ENCODE measurements at places on chromosomes 3 and 15.

- no peak for DNase-seq
Observed at GRCh38 chr3:15241341-15241740, 35.3 kb downstream of the CAPN7 start.

GRCh38 chr3:88291486-88291885 lies 141.7 kb downstream of the C3orf38 start:
- no peak for DNase-seq

DNA sequence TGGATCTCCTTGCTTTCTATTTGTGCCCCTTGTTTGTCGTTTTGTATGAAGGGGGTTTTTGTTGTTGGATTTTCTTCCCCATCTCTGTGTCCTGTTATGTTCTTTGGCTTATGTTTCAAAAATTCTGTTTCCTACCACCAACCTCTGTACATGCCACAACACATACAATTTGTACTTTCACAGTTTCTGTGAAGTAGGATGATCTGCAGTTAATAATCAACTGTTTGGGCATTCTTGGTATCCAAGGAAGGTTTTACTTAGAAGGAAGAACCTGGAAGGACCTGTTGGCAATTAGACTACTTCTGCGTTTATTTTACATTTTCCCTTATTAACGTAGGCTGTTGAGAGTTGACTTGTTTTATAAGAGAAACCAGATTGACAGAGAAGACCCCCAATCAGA lies 8.3 kb downstream of the SETD5 start:
- no peak for DNase-seq

GRCh38 chr15:31135523-31135922 lies 34.0 kb upstream of the TRPM1 start:
- DNase-seq, result no peak

DNA sequence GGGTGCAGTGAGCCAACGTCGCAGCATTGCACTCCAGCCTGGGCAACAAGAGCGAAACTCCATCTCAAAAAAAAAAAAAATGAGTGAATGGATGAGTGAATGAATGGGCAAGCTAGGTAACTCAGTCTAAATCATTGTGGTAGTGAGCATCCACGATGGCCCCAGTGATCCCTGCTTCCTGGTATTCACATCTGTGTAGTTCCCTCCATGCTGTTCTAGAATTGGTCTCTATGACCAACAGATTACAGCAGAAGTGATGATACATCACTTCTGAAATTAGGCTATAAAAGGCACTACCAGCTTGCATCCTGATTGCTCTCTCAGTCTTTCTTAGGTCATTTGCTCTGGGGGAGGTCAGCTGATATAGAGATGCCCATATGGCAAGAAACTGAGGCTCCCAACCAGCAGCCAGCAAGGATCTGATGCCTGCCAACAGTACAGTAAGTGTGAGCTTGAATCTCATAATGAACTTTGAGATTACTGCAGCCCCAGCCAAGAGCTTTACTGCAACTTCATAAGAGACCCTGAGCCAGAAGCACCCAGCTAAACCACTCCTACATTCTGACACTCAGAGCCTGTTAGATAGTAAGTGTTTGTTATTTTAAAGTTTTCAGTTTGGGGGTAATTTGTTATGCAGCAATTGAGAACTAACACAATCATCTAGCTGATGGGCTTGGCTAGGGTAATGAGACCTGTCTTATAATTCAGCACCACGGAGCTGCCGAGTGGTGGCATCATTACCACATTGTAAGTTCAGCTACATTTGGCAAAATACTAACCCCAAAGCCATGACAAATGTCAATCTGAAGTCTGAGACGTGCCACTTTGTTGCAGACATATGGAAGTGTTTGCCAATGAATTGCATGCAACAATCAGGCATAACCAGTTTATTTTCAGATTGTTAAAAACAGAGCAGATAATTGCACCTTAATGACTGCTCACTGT lies 53.0 kb downstream of the KLHL6 start:
- no peak for DNase-seq

DNA sequence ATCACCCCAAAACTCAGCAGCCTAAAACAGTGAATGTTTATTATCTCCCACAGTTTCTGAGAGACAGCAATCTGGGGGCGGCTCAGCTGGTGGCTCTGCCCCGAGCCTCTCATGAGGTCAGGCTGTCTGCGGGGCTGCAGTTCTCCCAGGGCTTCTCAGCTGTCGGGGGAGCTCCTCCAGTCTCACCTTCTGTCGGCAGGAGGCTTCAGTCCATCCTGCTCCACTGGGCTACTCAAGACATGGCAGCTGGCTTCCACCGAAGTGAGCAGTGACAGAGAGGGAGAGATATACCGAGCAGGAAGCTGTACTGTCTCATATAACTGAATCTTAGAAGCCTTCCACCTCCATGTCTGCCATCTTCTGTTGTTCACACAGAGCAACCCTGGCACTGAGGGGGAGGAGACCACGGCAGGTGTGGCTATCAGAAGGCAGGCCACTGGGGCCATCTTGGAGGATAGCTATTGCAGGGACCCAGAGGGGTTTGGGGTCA lies 72.8 kb upstream of the ITGA11 start:
- DNase-seq, result no peak

DNA sequence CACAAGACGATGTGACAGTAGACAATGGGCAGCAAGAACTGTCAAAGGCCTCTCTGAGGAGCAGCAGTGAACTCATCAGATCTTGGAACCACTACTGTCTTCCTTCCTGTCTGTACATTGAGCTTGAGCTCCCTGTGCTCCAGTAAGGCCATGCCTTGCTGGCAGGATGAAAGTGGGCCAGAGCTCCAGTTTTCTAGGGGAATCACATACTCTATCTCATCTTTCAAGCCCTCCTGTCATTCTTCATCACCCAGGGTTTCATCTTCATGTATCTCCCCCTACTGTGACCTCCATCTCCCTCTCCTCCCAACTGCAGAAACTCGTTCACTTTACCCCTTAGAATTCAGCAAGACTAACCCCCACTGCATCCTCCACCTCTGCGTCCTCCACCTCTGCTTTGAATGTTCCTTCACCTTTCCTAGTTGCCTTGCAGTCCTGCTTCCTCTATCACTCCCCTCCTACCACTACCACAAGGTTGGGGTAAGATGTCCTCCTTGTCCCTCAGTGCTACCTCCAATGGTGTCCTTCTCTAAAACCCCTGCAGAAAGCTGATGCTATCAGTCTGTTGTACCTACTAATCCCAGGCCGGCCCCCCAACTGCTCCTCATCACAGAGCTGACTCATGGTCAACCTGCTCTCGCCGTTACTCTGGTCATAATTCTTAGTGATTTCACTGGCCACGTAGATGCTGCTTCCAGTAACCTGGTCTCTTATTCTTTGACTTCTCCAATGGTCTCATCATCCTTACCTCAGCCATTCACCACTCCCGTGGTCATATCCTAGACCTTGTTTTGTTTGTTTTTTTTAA lies 22.3 kb downstream of the NKIRAS1 start:
- DNase-seq, result no peak

DNA sequence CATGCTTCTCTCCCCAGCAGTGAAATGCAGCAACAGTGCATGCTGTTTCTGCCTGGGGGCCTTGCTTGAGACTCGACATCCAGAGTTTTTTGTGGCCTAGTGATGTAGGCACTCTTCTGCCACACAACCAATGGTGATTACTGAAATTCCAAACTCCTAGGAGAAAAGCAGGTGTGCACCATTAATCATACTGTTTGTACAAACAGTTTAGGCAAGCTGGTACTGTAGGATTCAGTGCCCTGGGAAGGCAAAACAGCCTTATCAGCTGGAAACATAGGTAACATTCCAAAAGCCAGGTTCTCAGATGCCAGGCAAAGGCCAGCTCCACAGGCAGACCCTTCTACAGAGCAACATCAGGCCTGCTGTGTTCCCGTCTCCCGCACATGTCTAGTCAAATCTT lies 17.5 kb upstream of the RBP1 start:
- no peak for DNase-seq

- DNase-seq, result no peak
Observed at GRCh38 chr3:186287711-186288110, 74.3 kb downstream of the DGKG start.

GRCh38 chr3:12117473-12117872 lies 41.2 kb downstream of the TIMP4 start:
- no peak for DNase-seq

- DNase-seq, result no peak
Observed at GRCh38 chr3:32257641-32258438, 19.4 kb downstream of the CMTM8 start.
